Stimulated activated CD8-positive, alpha-beta memory T cell treated with anti-CD3 and anti-CD28 coated beads, Interleukin-7, amount 100 ng/mL, for 1 hour (primary cell): ENCODE measurements at places on chromosomes 2 and 18.

GRCh38 chr2:75634945-75635344 is 11.6 kb upstream of the MRPL19 start:
- no peak for DNase-seq

DNA sequence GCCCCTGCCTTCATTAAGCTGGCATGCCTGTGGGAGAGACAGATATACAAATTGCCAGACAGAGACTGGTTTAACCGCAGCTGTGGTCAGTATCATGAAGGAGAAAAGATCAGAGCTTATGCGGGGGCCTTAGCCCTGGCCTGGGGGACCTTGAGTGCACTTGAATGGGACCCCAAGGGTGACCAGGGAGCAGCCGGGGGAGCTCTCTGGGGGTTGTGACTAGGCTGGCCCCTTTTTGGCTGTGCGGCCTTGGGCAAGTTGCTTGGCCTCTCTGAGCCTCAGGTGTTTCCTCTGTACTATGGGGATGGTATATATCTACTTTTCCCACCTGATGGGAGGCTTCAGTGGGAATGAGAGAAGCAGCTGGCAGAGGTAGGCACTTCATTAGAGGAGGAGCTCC is 35.7 kb downstream of the INHBB start:
- no peak for DNase-seq

- no peak for DNase-seq
Measured at GRCh38 chr2:139916822-139917221, 1136.6 kb upstream of the NXPH2 start.

DNA sequence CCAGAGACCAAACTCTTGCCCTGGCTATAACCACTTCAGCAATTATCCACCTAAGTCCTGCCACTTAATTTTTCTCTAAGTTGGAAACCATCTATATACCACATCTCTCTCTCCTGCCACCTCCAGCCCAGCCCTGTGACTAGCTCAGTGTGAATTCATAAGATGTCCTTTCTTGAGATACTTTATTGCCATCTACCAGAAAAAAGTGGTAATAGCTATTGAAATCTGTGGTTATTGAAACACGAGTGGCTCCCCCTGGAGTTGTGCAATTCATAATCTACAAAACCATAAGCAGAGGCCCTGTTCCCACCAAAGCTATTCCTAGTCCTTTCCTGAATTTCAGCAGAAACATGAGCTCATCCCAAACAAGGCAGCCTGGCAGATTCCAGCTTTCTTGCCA is 324.0 kb downstream of the TXNL1 start:
- DNase-seq = no peak
